ENCODE measurements at places on chromosomes 13 and 19.

GRCh38 chr19:44747739-44748425 is 626 bp upstream of the BCL3 start:
- no peak for DNase-seq

DNA sequence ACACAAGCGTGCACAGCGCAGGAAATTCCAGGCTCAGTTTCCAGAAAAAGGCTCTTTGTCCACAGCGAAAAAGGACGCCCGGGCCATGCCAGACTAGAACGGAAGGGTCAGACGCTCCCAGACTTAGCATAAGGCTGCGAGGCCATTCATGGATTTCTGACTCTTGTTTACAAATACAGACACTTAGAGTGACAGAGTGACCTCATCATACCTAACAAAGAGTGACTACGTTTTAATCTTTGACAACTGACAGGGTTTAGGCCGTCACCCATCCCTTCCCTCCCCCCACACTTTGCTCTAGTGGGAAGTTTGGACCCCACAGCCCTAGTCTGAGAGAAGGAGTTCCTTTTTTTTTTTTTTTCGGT is 418 bp upstream of the ZNF709 start:
- DNase-seq = no peak

DNA sequence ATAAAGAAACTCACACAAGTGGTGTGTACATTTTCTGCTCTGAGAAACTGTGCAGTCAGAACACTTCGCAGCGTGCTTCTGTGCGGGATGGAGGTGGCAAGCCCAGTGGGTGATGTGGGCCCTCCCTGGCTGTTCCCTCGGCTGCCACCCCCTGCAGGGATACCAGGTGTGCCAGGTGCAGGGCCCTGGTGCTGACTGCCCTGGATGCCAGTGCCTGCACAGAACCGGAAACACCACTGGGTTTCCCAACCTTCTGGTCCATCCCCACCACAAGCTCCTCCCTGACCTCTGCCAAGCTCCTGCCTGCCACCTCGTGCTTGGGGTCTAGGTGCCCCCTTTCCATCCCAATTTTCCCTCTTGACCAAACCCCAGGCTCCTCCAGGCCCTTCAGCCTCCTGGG is 81.9 kb upstream of the MCF2L start:
- DNase-seq = no peak

DNA sequence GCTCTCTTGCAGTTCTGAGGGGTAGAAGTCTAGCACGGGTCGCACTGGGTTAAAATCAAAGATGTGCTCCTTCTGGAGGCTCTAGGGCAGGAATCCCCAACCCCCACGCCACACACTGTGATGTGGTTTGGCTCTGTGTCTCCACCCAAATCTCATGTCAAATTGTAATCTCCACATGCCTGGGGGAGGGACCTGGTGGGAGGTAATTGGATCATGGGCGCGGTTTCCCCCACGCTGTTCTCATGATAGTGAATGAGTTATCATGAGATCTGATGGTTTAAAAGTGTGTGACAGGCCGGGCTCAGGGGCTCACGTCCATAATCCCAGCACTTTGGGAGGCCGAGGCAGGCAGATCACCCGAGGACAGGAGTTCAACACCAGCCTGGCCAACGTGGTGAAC is 26.6 kb upstream of the CALM3 start:
- DNase-seq = peak; percentile 6

DNA sequence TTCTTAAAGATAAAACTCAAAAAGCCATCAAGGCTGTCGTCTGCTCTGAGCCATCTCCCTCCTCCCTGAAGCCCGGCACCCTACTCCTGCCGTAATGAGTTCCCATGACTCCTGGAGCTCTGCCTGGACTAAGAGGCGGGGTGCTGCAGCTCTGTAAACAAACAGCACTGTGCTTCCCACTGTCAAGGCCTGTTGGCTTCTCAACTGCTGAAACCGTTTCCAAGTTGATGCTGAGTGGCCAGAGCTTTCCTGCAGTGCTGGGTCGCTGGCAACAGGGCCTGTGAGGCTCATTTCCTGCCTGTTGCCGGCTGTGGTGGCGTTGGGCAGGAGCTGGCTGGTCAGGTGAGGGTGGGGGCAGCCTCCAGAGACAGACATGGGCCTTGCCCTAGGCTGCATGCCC is 26.7 kb upstream of the ISYNA1 start:
- no peak for DNase-seq

DNA sequence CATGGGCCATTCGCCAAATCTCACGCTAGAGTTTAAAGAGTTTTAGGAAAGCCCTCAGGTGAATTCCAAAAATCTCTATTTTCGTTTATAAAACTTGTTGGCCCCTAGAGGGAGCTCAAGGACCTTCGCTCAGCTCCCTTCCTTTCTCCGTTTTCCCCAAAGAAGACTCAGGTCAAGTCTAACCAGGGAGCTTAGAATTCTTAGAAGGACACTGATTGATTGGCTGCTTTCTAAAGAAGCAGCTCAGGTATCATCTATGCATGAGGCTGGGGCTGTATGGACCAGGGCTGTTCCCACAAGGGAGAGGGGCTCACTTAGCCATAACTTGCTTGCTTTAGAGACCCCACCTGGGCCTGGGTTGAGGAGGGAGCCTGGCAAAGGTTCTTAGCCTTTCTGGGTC is 20.5 kb downstream of the DZIP1 start:
- no peak for DNase-seq

DNA sequence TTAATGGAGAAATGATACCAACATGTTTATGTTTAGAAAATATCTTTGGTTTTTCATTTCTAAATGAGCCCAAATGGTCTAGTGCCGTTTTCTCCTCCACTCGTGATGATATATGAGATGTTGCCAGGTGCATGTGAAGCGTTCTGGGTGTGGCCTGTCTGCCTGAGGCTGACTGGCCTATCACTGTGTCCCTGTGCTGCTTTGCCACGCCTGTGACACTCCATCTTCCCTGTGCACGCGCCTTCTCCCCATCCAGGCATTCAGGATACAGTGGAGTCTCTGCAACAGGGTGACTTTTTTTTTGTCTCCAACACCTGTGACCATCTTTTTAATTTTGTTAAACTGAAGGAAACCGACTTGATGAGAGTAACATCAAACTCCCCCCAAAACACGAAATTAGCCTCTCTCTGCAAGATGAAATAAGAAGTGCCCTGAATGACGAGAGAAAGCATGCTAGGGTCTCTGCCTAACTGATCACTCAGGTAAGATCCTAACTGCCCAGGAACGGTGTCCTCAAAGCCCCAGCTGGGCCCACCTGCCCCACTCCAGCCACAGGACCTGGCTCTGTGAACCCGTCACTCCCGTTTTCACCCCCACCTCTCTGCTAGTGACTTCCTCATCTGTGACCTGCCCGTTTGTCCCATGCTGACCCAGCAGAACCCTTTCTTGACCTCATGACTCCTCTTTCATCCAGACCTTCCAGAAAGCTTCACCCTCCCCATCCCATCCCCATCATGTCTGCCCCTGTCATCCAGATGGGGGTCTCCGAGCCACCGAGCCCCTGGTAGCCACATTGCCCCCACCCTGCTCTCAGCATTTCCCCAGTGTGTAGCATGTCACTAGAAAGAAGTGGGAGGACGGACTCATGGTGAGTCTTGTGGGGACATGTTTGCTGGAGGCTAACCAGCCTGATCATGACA is 33.2 kb upstream of the TFDP1 start:
- DNase-seq = no peak

DNA sequence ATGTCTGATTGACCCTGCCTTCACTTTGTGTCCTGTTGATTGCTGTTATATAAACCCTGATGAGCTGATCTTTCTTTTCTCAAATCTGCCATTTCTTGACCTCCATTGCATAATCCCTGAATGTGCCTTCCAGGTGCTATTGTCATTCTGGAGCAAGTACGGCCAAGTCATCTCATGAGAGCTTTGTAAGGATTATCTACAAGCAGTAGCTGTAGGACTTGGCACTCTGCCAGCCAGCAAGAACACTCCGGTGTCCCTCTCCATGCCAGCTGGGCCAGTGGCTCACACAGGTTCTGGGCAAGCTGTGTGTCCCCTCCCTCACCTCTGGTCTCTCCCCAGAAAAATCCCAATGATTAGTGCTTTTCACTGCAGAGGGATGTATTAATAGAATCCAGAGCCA is 348.1 kb downstream of the FOXO1 start:
- DNase-seq = no peak

GRCh38 chr13:48727241-48728011 is 73.7 kb downstream of the CYSLTR2 start:
- no peak for DNase-seq

DNA sequence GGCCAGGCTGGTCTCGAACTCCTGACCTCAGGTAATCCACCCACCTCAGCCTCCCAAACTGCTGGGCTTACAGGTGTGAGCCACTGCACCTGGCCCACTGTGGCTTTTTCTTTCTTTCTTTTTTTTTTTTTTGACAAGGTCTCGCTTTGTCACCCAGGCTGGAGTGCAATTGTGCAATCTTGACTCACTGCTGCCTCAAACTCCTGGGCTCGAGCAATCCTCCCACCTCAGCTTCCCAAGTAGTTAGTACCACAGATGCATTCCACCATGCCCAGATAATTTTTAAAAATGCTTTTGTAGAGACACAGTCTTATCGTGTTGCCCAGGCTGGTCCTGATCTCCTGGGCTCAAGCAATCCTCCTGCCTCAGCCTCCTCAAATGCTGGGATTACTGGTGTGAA is 12.1 kb upstream of the FCGBP start:
- no peak for DNase-seq

DNA sequence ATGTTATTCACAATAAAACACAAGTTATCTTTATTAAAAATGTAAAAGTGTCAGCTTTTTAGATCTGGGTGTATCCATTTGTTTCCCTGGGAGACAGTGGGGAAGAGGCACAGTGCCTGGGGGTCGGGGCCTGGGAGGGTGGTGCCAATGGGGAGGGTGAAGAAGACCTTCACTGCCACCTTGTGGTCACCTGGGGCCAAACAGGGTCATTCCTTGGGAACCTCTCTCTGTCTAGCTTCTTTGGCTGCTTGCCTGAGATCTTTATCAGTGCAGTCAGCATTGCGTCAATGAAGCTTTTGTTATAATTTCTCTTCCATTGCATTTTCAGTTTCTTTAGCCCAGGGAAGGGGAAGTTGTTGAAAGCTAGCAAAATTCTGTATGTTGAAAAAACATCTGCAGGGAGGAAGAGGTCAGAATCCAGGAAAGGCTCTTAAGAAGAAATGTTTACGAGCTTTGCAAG is 39.1 kb downstream of the PCDH8 start:
- DNase-seq = no peak

GRCh38 chr13:39051157-39051556 is 12.9 kb downstream of the NHLRC3 start:
- DNase-seq = no peak

DNA sequence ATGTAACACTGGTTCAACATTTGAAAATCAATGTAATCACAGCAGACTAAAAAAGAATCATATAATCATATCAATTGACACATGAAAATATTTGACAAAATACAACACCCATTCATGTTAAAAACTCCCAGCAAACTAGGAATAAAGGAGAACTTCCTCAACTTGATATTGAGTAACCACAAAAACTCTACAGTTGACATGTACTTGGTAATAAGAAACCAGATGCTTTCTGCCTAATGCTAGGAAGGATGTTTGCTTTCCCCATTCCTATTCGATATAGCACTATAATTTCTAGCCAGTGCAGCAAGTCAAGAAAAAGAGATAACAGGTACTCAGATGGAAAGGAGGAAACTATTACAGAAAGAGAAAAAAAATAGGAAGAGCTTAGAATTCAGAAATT is 26.9 kb downstream of the UFM1 start:
- no peak for DNase-seq

GRCh38 chr19:21569494-21569865 is 64.1 kb downstream of the ZNF429 start:
- DNase-seq = peak; percentile 40

GRCh38 chr19:31553112-31553845 is 204.0 kb upstream of the TSHZ3 start:
- DNase-seq = no peak

DNA sequence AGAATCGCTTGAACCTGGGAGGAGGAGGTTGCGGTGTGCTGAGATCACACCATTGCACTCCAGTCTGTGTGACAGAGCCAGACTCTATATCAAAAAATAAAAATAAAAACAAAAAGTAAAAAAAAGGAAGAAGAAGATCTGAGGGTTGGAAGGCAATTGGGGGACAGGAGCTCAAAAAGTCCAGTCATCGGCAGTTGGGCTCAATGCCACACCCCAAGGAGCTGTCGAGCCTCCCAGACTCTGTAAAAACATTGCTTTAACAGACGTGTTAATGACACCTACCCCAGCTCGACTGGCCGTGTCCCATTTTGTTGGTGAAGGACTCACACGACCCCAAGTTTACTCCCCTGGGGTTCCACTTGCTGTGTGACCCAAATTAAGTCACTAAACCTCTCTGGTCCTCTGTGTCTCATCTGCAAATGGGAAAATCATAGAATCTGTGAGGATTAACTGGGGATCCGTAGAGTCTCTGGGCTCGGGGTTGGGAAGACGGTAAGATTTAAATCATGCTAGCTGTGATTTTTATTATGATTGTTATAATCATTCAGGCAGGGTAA is 7.0 kb downstream of the GNA15 start:
- DNase-seq = no peak

- no peak for DNase-seq
These were observed 1534.8 kb downstream of the SLITRK5 start for GRCh38 chr13:89205856-89206520.

DNA sequence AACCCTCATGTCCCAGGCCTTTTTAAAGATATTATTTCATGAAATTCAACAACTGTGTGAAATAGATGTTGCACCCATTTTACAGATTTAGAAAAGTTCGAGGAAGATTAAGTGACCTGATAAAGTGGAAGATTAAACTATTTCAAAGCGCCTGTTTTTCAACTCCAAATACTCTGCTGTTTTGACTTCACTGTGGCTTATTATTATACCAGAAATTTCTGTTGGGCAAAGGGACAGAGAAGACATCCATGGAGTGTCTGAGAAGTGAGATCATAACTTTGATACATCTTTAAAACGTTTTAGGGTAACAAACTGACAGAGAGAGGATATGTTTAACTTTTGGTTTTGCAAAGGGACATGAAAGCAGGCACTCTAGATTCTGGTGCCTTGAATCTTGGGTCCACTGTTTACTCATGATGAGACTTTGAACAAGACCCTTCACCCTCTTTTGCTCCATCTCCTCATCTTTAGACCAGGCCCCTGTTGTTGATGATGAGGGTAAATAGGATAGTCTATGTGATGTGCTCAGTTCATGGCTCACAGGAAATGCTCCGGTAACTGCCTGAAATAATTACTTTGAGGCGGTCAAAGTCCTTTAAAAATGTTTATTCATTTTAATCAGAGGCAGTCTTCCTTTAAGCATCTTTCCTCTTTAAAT is 55.4 kb downstream of the RFC3 start:
- no peak for DNase-seq

DNA sequence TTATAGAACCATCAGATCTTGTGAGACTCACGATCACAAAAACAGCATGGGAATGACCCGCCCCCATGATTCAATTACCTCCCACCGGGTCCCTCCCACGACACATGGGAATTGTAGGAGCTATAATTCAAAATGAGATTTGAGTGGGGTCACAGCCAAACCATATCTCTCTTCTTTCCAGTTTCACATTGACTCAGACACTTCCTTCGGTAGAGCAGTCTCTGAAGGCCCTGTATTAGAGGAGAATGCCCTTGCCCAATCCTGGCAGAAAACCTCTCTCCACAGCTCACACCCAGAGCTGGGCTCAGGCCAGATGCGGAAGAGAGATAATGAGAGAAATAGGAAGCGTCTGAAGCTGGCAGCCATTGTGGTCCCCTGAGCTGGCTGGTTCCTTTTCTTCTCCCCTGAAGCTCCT is 72.4 kb upstream of the CLDN10 start:
- DNase-seq = no peak

Measured in effector memory CD4-positive, alpha-beta T cell (primary cell).